ENCODE measurements at places on chromosomes 5 and 9.
A peak's percentile ranks its signal among the peaks of the same experiment; 100 is the strongest.

GRCh38 chr5:160271396-160271795 lies 41.0 kb downstream of the CCNJL start:
- peak; percentile 52 for DNase-seq

DNA sequence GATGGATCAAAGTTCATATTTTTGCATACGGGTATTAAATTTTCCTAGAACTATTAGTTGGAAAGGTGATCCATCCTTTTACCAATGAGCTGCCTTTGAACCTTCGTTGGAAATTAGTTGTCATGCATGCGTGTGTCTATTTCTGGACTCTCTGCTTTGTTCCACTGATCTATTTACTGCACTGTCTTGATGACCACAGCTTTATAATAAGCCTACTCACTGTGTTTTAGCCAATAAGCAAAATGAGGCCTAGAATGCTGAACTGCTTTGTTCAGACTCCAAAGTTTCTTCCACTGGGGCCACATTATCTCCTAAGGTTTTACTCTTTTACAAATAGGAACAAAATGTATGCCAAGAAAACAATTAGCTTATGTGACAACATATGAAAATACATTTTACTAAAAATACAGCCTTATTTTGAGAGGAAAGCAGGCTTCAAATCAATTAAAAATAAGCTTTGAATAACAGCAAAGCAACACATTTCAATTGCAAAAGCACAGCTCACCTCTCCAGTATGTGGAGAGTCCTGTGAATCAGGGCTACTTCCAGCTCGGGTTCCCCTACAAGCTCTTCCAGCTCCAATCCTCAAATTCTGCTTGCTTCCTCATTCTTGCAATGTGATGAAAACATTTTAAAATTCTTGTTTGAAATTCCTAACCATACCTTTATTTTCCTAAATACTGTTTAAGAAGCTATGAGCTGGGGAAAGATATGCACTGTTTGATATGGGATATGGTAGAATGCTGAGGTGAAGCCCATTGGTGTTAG lies 72.0 kb downstream of the RETREG1 start:
- DNase-seq: no peak

- DNase-seq: no peak
These were observed 4.4 kb downstream of the TTC16 start for GRCh38 chr9:127720031-127720864.

DNA sequence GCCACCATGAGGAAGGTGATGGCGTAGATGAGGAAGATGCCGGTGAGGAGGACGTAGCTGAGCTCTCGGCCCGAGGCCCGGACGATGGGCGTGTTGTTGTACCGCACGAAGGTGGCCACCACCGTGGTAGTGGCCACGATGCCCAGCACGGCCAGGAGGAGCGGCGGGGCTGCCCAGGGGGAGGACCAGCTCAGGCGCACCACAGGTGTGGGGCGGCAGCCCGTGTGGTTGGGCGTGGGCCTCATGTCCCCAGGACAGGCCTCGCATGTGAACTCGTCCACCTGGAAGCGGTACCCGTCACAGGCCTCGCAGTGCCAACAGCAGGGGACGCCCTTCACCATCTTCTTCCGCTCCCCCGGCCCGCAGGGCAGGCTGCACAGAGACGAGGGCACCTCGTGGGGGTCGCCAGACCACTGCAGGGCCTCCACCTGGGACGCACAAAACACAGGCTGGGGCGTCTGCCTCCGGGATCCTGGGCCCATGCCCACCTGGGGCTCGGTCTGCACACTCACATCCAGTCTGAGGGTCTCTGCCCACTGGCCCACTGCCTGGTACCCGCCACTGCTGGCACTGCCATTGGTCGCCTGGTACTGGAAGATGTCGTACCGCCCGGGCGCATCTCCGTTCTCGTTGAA lies 8.7 kb downstream of the GRM6 start:
- no peak for DNase-seq

DNA sequence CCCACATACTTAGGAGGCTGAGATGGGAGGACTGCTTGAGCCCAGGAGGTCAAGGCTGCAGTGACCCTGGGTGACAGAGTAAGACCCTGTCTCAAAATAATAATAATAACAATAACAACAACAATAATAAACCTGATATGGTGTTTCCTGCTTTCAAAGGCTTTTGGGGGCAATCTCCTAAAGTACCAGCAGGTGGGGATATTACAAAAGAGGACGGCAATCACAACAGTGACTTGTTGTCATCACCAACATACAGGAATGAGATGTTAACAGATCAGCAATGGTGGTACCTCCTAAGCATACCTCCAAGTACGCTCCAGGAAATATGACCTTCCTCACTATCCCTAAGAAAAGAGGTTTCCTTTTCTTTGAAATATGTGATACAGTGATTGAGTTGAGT lies 91.1 kb upstream of the RNF180 start:
- DNase-seq: peak; percentile 57

DNA sequence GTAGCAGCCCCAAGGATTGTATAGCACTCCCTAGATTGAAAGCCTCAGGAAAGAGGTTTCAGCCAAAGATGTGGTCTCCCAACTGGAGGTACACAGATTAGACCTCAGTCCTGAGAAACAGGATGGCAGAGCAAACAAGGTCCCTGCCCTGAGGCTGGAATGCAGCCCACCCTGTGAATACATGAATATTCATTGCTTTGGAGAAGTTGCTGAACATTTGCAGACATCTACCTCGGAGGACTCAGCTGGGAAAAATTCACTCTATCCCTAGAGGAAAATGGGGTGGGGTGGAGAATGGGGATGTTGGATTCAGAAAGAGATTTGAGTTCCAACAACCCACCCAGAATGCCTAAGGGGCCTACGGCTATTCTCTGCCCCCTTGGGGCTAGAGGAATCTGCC lies 129.4 kb downstream of the SLIT3 start:
- no peak for DNase-seq

- peak; percentile 59 for DNase-seq
These were observed 694 bp upstream of the PLIN2 start for GRCh38 chr9:19127871-19128500.

DNA sequence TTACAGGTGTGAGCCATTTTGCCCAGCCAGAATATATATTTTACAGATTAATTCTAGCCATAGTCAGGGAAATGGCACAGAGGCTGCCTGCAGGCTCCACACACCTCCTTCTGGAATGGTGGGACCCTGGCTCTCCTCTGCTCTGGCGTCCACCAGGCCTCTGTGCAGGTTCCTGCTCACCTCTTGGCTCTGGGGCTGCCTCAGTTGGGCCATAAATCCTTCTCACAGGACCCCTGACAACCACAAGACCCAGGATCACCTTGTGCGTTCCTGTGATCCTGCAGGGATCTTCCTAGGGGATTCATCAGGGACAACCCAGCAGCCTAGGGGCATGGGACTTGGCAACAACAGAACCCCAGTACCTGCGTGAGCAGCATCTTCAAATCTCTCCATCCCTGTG lies 93.0 kb upstream of the FSTL4 start:
- no peak for DNase-seq

GRCh38 chr9:77747163-77747562 lies 99.0 kb upstream of the GNA14 start:
- DNase-seq: no peak

DNA sequence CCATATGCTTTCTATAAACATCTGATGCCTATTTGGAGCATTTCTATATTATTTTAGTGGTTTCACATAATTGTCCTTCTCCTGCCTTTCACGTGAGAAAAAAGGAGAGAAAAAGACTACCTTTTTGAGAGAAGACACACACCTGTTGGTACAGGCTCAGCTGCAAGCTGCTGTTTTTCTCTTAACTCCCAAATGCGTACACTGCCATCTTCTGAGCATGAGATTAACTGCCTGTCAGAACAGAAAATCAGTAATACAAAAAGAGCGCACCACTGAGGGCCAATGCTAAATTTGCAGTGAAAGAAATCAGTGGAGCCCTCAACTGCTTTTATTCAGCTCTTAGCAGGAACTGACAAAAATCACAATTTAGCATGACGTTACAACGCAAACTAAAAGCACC lies 54.9 kb downstream of the WDR41 start:
- DNase-seq: peak; percentile 10

- DNase-seq: peak; percentile 62
These were observed at the start of gene SEPTIN8 for GRCh38 chr5:132777209-132778069. SEPTIN8 (minus strand) TSS chr5:132777239; CDS start chr5:132777137, 102 bp downstream.

DNA sequence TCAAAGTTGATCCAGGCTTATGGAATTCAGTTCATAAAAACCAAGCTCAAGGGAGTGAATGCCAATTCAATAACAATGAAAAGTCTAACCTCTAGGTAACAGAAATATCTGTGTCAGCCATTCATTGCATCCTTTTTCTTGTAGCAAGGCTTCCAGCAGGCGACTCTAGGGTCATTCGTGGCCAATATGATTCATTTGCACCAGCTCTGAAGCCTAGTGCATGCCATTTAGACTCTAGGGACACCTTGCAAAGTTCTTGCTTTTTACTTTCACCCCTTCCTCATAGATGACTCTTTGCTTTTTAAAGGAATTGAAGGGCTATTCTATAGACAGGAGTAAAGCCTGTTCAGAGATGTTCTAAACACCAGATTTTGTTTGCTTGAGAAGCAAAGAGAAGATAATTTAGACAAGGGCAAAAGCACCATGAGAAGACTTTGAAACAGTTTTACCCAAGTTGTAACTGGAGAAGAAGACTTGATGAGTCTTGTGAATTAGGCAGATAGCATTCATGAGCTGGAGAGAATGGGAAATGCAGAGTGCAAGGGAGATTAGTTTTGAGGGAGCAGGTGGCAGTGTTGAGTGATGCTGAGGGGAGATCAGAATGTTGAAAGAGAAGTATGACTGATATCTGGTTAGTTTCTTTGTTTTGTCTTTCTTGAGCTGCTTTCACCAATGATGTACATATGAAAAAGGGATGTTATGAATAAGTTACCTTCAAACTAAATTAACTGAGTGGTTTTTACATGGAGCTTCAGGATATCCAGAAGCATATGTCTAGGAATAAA lies 94.5 kb downstream of the F2RL2 start:
- peak; percentile 57 for DNase-seq

DNA sequence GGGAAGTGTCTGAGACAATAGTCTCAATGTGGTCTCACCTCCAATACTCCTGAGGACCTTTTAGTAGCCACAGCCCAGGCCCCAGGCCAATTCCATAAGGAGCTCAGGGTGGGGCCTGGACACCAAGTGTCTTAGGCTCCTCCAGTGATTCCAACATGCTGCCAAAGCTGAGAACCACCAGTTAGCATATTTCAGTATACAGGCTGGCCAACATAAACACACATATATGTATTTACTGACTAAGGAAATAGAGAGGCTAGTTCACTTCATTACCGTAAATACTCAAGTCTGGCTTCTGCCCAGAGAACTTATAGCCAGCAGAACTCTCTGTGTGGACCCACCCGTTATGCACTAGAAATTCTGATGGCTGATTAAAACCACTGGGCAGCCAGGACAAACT lies 24.1 kb downstream of the S1PR3 start:
- no peak for DNase-seq

DNA sequence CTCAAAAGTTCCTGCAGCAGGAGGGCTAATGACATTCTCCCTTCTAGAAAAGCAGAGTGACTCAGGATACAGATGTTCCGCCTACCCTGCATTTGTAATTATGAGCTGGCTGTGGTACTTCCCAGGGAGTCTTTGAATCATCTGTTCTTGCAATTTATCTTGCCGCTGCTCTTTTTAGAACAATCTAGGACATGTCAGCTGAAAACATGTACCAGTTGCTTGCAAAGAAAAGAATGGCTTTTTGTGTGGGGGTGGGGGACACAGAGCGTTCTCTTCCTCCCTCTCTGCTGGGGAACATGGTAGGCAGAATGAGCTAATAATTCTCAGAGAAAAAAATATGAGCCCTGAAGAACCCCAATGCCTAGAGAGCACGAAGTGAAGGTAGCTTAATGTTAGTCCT lies 51.7 kb upstream of the TUT7 start:
- DNase-seq: peak; percentile 26

DNA sequence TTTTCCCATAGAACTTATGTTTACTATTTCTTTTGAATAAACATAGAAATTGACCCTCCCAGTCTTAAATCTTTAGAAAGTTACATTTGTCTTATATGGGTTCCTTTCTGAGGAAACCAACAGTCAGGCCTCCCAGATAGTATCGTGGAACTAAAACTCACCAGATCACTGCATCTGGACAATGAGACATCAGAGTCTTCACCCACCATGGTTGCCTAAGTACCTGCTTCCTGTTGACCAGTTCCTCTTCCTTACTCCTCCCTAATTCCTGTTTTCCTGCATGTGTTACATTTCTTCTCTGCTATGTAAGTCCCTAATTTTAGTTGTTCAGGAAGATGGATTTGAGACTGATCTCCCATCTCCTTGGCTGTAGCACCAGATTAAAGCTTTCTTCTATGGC lies 462.2 kb downstream of the DIRAS2 start:
- DNase-seq: no peak

GRCh38 chr9:78123808-78124207 lies 92.2 kb upstream of the GNAQ start:
- DNase-seq: no peak

DNA sequence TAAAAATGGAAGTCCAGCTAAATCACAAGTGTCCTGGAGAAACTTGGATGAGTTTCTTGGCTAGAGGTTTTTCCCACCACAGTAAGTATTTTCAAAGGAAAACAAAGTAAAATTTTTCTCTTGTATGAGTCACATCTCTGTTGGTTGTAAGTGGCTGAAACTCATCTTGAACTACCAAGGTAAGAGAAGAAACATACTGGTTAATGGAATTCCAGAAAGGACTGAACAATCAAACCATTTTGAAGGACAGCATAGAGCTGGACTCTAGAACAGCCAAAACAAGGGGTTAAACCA lies 102.8 kb upstream of the CDKN2B start:
- no peak for DNase-seq

DNA sequence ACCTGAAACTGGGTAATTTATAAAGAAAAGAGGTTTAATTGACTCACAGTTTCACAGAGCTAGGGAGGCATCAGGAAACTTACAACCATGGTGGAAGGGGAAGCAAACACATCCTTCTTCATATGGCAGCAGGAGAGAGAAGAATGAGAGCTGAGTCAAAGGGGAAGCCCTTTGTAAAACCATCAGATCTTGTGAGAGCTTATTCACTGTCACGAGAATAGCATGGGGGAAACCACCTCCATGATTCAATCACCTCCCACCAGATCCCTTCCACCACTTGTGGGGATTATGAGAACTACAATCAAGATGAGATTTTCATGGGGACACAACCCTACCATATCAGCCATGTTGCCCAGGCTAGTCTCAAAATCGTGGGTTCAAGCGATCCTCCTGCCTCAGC lies 143.4 kb downstream of the FGF18 start:
- DNase-seq: no peak

DNA sequence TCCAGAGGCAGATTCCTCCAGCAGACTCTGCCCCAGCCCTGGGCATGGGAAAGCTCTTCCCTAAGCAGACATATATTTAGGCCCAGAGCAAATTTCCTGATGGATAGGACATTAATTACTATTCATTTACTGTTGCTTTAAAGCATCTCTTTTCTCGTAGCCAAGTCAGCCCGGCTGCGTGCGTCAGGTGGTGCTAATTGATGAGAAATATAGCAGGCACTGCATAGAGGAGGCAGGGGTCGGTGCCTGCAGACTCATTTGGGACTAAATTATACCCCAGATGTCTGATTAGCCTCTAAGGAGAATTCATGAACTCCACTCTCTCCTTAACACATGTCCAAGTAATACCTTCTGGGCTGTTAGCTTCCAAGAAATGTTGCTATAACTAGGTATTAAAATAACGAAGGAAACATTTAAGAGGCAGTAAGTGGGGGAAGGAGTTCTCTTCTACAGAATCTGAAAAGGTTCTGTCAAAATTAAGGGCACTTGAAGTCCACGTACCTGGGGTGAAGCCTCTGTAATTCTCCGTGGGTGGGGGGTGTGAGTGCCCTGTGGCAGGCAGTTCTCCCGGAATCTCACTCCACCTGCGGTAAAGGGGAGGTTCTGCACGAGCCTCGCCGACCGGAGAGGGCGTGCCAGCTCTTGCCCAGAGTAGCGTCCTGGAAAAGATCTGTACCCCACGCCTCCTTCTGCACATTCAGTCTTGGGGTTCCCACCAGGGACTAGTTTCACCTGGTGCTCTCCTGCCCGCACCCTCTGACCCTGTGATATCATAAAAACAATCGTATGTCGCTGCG lies 115.9 kb upstream of the FCN2 start:
- DNase-seq: no peak
